Common myeloid progenitor, CD34-positive (primary cell): ENCODE measurements at places on chromosomes 7 and 10.

GRCh38 chr7:25854608-25855497 lies 297.1 kb upstream of the NFE2L3 start:
- peaks cover 40% of the 10 kb centered on the region for H3K27me3 ChIP-seq
- H3K4me1 ChIP-seq, result peaks cover 28% of the 10 kb centered on the region
- DNase-seq, result peak; percentile 97
- no peak overlapping the region for H3K4me3 ChIP-seq
- H3K36me3 ChIP-seq, result no peaks in the 10 kb centered on the region

DNA sequence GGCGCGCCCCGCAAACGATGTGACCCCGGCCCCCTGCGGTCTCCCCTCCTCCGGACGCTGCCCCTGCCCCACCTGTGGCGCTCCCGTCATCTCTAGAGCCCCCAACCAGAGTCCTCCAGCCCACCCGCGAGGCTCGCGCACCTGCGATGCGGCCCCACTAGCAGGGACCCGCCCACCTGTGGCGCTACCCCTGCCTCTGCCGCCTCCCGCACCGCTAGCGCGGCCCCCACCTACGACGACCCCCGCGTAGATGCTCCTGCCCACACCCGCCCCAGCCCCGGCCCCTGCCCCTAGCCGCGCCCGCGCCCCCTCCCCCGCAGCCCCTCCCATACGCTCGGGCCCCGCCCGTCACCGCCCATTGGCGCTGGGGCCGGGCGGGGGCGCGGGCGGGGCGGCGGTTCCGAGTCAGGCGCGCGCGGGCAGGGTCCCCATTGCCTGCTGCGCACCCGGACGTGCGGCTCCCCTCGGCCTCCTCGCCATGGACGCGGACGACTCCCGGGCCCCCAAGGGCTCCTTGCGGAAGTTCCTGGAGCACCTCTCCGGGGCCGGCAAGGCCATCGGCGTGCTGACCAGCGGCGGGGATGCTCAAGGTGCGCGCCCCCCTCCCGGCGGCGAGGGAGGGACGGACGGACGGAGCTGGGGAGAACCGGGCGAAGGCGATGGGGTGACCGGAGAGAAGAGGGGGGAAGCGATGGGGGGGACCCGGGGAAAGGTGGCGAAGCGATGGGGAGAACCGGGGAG lies at the start of gene PFKP:
PFKP (plus strand) TSS at position 431 of the 741 bp plus-strand sequence; CDS start at position 479, 48 bp downstream.
- peak within 1 kb of the TSS; percentile 33 for H3K27ac ChIP-seq
- H3K4me3 ChIP-seq, result peak within 1 kb of the TSS; percentile 90
- peaks cover 34% of the 10 kb centered on the region for H3K4me1 ChIP-seq
- H3K36me3 ChIP-seq, result no peaks in the 10 kb centered on the region

DNA sequence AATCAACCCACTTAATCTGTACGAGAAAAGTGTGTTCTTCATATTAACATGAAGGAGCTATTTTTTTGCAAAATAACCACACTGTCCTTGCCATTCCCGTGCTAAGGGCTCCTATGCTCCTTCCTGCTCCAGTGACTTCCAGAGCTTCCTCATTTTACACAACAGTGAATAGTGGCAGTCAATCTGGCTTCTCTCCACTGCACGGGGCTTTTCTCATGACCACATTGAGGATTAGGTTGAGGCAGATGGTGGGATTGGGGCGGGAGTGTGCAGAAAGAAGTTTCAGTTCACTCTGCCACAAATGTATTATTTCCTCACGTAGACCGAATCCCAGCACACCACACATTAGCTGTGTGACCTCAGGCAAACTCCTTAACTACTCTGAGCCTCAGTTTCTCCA lies 235.1 kb downstream of the ARHGAP12 start:
- H3K27me3 ChIP-seq, result no peaks in the 10 kb centered on the region
- no peak overlapping the region for H3K27ac ChIP-seq
- no peaks in the 10 kb centered on the region for H3K36me3 ChIP-seq
- no peak overlapping the region for H3K4me3 ChIP-seq
- H3K4me1 ChIP-seq, result peaks cover 4% of the 10 kb centered on the region

DNA sequence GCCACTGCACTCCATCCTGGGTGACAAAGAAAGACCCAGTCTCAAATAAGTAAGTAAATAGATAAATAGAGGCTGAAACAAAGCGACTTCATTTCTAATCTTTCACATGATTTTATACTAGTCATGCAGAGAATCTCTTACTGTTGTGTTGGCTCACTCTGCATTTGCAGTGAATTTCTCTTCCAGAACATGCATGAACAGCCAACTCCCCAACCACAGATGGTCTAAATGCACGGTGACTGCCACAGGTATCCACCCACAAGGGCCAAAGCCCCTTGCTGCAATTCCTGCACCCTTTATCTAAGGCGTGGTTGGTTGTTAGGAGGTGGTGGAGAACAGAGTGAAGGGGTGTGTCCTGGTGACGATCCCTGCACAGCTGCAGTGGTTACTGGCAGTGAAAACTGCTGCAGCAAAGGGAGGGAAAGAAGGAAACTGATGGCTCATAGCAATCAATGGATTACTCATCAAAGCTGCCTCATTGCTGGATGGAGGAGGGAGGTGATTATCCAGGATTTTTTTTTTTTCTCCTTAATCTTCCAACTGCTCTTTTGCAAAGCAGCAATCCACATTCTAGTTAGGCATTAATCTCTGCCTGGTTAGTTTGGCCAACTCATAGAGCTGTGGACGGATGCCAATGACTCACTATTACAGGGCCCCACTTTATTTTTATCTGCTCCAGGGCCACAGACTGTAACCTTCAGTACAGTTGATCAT lies 50.6 kb downstream of the PRTFDC1 start:
- no peaks in the 10 kb centered on the region for H3K36me3 ChIP-seq
- DNase-seq, result peak; percentile 34
- H3K4me3 ChIP-seq, result no peak overlapping the region

- no peaks in the 10 kb centered on the region for H3K4me1 ChIP-seq
- no peak overlapping the region for H3K4me3 ChIP-seq
- no peaks in the 10 kb centered on the region for H3K36me3 ChIP-seq
- no peak for DNase-seq
These were observed 474.9 kb downstream of the KCNMA1 start for GRCh38 chr10:77162697-77163096.

DNA sequence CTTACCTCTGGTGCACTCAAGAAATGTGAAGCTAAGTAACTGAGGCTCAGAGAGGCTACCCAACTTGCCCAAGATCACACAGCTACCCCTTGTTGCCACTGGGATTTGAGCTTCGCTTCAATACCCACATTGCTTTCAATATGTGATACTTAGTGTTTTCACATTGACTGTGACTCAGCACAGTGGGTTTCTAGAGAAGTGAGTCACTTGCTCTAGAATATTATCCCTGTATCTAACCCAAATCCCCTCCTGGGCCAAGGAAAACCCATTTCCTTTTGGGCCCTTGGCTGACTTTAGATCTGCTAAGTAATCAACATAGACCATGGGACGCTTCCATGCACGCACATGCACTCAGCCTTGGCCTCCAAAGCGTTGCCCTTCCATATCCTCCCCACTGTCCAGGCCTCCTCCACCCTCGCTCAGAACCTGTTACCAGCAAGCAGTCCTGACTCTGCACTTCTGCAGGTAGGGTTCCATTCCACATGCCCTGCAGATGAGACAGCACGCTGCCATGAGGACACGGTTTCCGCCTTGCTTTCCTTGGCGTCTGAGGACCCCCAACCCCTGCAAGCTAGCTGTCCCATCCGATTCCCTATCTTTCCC lies 87.7 kb upstream of the CHST15 start:
- H3K27me3 ChIP-seq, result peaks cover 1% of the 10 kb centered on the region
- H3K4me1 ChIP-seq, result peaks cover 13% of the 10 kb centered on the region
- peak; percentile 13 for DNase-seq
- no peak overlapping the region for H3K27ac ChIP-seq
- no peak overlapping the region for H3K4me3 ChIP-seq

- H3K4me3 ChIP-seq, result no peak overlapping the region
- H3K27me3 ChIP-seq, result no peaks in the 10 kb centered on the region
- no peaks in the 10 kb centered on the region for H3K4me1 ChIP-seq
- no peak for DNase-seq
- H3K36me3 ChIP-seq, result no peaks in the 10 kb centered on the region
These were observed 217.1 kb downstream of the HTR7 start for GRCh38 chr10:90640756-90641155.

GRCh38 chr7:87148332-87148955 lies 3.8 kb upstream of the DMTF1 start:
- H3K4me1 ChIP-seq, result peaks cover 1% of the 10 kb centered on the region
- peak; percentile 66 for DNase-seq
- H3K36me3 ChIP-seq, result no peaks in the 10 kb centered on the region
- H3K4me3 ChIP-seq, result no peak overlapping the region
- no peaks in the 10 kb centered on the region for H3K27me3 ChIP-seq
- no peak overlapping the region for H3K27ac ChIP-seq

GRCh38 chr7:127938588-127938987 lies 92.6 kb downstream of the LRRC4 start:
- H3K27ac ChIP-seq, result no peak overlapping the region
- peaks cover 13% of the 10 kb centered on the region for H3K36me3 ChIP-seq
- no peaks in the 10 kb centered on the region for H3K4me1 ChIP-seq
- no peak overlapping the region for H3K4me3 ChIP-seq

DNA sequence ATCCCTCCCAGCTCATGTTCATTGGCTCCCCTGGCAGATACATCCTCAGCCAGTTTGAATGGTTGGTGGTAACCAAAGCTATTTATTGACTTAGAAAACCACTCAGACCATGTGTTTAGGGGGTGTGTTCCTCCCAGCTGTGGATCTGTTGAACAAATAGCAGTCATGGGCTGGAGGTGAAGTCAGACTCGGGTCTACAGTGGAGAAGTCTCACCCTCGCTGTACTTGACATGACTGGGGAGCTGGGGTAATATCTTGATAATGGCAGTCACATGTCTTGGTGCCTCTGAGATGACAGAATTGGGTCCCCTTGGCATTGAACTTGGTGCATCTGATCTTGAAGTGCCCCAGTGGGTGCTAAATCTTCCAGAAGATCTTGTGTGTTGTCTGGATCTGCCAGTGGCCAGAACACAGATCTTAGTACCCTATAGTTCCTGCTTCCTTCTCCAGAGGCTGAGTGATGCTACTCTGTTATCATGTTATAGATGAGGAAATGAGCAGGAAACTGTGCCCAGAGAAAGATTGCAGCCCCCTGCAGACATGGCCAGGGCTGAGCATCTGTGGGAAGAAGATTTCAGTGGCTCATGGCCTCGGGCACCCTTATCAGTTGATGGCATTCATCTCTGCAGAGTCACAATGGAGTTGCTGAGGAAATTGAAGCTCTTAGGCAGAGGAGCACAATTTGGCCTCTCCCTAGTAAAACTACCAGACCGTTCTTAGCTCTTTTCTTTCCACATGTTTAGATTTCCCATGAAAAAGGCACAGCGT lies 50.4 kb downstream of the ADRA2A start:
- H3K27me3 ChIP-seq, result no peaks in the 10 kb centered on the region
- DNase-seq, result peak; percentile 90
- peaks cover 29% of the 10 kb centered on the region for H3K4me1 ChIP-seq

GRCh38 chr10:30103595-30104320 lies 44.4 kb upstream of the JCAD start:
- no peak for DNase-seq
- H3K4me1 ChIP-seq, result no peaks in the 10 kb centered on the region
- H3K27ac ChIP-seq, result no peak overlapping the region
- no peaks in the 10 kb centered on the region for H3K36me3 ChIP-seq

- H3K27ac ChIP-seq, result no peak overlapping the region
- DNase-seq, result peak; percentile 70
- H3K27me3 ChIP-seq, result no peaks in the 10 kb centered on the region
- H3K4me1 ChIP-seq, result no peaks in the 10 kb centered on the region
These were observed 1128.7 kb downstream of the CNTNAP2 start for GRCh38 chr7:147245274-147245673.

- no peaks in the 10 kb centered on the region for H3K4me1 ChIP-seq
- peak overlapping the region; percentile 79 for H3K4me3 ChIP-seq
- peaks cover 31% of the 10 kb centered on the region for H3K27me3 ChIP-seq
- H3K27ac ChIP-seq, result no peak overlapping the region
- no peaks in the 10 kb centered on the region for H3K36me3 ChIP-seq
These were observed 741 bp downstream of the GPR85 start for GRCh38 chr7:113085781-113086390.

GRCh38 chr7:14761510-14762296 lies 140.8 kb downstream of the DGKB start:
- no peaks in the 10 kb centered on the region for H3K27me3 ChIP-seq
- no peak for DNase-seq
- H3K4me1 ChIP-seq, result no peaks in the 10 kb centered on the region
- no peak overlapping the region for H3K27ac ChIP-seq
- no peaks in the 10 kb centered on the region for H3K36me3 ChIP-seq

GRCh38 chr10:99369551-99369950 lies 40.4 kb downstream of the CNNM1 start:
- H3K4me3 ChIP-seq, result no peak overlapping the region
- H3K27ac ChIP-seq, result no peak overlapping the region
- H3K27me3 ChIP-seq, result no peaks in the 10 kb centered on the region
- H3K36me3 ChIP-seq, result no peaks in the 10 kb centered on the region
- DNase-seq, result no peak

- H3K4me3 ChIP-seq, result no peak overlapping the region
- H3K36me3 ChIP-seq, result no peaks in the 10 kb centered on the region
- no peak overlapping the region for H3K27ac ChIP-seq
These were observed 21.6 kb downstream of the DNTT start for GRCh38 chr10:96325719-96326373.

DNA sequence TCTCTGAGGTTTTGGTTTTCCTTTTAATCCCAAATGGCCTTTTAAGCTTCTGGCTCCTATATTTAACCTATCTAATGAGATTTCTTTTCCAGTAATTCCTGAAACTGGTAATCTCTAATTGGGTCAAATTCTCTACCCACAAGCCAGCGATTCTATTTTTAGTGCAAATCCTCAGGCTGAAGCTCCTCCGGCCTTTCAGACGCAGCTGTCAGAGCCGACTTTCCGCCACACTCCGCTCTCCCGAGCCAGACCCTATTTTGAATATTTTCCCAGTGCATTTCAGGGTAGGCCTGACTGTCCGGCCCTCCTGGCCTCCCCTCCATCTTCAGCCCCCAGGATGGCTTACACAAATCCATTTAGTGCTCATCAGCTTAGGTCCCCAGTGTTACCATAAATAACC lies 9.7 kb upstream of the ADCY1 start:
- no peak overlapping the region for H3K4me3 ChIP-seq
- no peaks in the 10 kb centered on the region for H3K36me3 ChIP-seq
- no peaks in the 10 kb centered on the region for H3K4me1 ChIP-seq
- no peak overlapping the region for H3K27ac ChIP-seq
- DNase-seq, result no peak

- H3K36me3 ChIP-seq, result no peaks in the 10 kb centered on the region
- H3K4me1 ChIP-seq, result no peaks in the 10 kb centered on the region
- no peak overlapping the region for H3K27ac ChIP-seq
- peak; percentile 21 for DNase-seq
- no peaks in the 10 kb centered on the region for H3K27me3 ChIP-seq
These were observed 8.1 kb downstream of the STK17A start for GRCh38 chr7:43590862-43591557.

DNA sequence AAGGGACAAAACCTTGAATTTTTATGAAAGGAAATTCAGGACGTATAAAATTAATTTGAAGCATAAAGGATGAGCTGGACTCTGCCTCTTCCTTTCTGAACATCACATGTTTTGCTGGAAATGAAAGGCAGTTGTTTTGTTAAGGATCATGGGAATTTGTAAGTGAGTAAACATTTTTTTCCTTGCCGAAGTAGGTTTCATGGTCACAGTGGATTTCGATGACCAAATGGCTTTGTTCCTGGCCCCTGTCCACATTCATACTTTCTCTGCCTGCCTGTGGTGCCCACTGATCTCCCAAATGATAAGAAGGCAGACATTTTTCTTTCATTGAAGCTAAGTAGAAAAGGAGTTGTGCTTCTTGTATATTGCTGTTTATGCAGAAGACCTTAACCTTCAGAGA lies 104.2 kb downstream of the ARID5B start:
- no peaks in the 10 kb centered on the region for H3K4me1 ChIP-seq
- H3K4me3 ChIP-seq, result no peak overlapping the region
- no peak for DNase-seq
- H3K27me3 ChIP-seq, result no peaks in the 10 kb centered on the region

- H3K36me3 ChIP-seq, result no peaks in the 10 kb centered on the region
- no peaks in the 10 kb centered on the region for H3K27me3 ChIP-seq
- no peak for DNase-seq
- H3K4me1 ChIP-seq, result no peaks in the 10 kb centered on the region
- H3K27ac ChIP-seq, result no peak overlapping the region
These were observed 189.7 kb upstream of the HDAC9 start for GRCh38 chr7:18305866-18306265.
